ENCODE measurements at places on chromosomes 4 and X.
A peak's percentile ranks its signal among the peaks of the same experiment; 100 is the strongest.

GRCh38 chrX:9087271-9088040 is 53.5 kb upstream of the FAM9B start:
- no peak for DNase-seq

- no peak for DNase-seq
Observed at GRCh38 chrX:53587795-53588420, 98.6 kb downstream of the HUWE1 start.

DNA sequence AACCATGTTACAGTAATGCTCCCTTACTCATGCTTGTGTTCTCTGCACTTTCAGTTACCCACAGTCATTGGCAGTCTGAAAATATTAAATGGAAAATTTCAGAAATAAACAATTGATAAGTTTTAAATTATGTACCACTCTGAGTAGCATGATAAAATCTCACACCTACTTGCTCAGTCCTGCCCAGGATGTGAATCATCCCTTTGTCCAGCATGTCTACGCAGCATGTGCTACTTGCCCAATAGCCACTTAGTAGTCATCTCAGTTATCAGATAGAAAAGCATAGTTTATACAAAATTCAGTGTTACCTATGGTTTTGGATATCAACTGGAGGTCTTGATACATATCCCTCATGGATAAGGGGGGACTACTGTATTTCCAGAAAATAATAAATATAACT is 577.1 kb downstream of the GALNTL6 start:
- DNase-seq, result no peak

DNA sequence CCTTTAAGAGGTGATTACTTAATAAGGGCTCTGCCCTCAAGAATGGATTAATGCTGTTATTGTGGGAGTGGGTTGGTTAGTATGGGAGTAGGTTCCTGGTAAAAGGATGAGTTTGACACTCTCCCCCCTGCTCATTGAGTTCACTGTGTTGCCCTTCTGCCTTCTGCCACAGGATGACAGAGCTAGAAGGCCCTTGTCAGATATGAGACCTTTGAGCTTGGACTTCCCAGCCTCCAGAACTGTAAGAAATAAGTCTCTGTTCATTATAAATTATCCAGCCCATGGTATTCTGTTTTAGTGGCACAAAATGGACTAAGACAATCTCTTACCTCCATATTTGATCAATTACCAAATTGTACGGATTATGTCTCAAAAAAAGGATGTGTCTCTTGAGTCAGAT is 114.3 kb upstream of the NAP1L5 start:
- no peak for DNase-seq

DNA sequence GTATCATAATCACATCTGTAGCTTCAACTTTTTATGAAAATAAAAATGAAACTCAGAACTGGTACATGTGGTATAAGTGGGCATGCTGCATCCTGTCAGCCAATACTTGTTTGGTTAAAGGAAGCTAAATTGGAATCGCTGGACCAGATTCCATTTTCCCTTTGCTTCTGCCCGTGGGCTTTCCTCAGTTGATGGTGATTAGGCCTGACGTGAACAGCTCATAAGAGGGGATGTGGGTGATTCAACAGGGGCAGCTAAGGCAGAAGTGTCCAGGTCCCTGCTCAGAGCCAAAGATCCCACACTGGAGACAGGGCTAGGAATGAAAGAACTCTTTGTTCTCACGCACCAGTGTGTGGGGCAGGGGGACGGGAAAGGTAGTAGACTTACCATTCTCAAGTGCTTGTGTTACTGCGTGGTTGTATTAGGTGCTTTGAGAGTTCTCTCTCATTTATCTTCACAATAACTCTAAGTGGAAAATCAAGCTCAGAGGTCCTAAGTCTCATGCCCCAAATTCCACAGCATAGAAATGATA is 63.2 kb upstream of the GUCY1A1 start:
- DNase-seq, result no peak

DNA sequence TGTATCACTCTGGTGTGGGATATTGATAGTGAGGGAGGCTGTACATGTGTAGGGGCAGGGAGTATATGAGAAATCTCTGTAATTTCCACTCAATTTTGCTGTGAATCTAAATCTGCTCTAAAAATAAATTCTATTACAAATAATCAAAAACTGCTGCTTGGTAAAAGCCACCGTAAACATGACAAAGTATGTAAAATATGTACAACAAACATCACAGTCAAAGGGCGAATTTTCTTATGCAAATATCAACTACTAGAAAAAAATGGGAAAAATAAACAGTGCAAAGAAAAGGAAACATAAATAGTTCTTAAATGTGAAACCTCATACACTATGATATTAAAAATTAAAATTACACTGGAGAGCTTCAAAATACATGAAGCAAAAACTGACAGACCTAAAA is 105.1 kb upstream of the DCLK2 start:
- DNase-seq, result no peak

- DNase-seq, result no peak
Observed at GRCh38 chr4:83604321-83604720, 68.4 kb downstream of the GPAT3 start.

- DNase-seq, result no peak
Observed at GRCh38 chrX:49211074-49211473, 11.1 kb upstream of the SYP start.

DNA sequence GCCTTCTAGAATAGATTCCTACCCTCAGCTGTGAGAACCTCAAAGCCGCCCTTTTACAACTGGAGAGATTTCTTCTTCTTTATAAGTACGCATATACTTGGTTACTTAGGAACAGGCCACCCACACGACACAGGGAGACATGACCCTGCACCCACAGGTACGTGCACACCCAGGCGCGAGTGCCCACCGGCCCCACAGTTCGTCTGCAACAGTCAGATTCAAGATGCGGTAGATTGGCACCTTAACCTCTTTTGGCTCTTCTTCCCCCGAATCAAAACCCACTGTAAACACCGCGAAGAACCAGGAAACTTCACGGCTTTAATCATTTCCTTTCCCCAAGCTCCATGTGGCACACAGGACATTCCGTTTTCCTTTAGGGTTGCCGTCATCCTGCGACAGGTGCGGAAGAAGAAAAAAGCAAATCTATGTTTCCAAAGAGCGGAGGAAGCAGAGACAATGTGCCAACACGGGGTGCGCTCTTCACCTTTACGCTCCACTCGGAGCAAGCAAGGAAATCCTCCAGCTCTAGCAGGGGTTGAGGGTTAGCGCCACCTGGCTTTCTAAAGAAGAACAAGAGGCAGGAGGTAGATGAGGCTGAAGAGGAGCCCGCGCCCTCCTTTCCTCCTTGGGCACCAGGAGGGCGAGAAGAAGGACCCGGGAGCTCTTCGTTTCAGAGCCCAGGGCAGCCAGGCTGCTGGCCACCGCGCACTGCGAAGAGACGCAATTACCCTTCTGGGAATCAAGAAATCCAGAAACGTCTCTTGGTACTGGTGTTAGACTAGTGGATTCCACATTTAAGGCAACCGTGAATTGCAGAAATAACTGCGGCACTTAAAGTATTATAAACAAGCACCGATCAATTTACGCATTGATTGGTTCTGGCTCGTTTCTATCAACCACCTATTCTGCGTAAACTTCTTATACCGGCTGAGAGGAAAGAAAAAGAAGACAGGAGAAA is 35.7 kb downstream of the HAND2 start:
- DNase-seq, result peak; percentile 81

- DNase-seq, result no peak
Observed at GRCh38 chr4:153223427-153223801, 19.2 kb downstream of the TRIM2 start.

- no peak for DNase-seq
Observed at GRCh38 chr4:117383468-117383867, 298.1 kb upstream of the TRAM1L1 start.

DNA sequence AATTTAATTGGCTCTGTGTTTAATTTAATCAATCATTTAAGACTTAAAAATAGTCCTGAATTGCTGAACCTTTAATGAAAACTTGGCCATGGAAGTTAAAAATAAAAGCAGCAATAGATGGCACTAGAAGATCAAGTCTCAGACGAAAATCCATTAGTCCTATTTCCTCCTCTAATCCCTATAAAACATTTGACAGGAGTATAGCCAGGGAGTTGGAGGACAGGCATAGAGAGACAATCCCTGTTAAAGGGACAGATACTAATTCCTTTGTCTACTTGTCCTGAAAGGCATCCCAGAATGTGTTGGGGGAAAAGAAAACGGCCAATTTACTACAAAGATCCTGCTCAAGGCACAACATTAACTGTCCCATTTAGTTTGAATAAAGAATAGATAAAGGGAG is 276.3 kb upstream of the TACR3 start:
- DNase-seq, result peak; percentile 6

DNA sequence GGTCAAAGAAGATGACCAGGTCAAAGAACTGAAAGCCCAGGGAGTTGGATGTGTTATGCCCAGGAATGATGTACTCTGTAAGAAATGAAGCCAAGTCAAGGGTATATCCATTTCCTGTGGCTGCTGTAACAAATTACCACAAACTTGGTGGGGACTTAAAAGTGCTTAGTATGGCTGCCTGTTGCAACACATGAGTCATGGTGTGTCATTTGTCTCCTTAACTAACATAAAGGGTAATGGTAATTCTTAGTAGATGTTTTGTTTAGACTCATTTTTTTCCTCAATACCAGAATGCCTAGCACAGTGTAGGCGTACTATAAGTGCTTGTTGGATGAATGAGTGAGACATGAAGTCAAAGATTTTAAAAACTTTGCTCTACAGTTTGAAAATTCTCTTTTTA is 45.7 kb downstream of the SYTL5 start:
- peak; percentile 35 for DNase-seq

GRCh38 chr4:170025523-170026252 is 507 bp downstream of the MFAP3L start:
- DNase-seq, result no peak

DNA sequence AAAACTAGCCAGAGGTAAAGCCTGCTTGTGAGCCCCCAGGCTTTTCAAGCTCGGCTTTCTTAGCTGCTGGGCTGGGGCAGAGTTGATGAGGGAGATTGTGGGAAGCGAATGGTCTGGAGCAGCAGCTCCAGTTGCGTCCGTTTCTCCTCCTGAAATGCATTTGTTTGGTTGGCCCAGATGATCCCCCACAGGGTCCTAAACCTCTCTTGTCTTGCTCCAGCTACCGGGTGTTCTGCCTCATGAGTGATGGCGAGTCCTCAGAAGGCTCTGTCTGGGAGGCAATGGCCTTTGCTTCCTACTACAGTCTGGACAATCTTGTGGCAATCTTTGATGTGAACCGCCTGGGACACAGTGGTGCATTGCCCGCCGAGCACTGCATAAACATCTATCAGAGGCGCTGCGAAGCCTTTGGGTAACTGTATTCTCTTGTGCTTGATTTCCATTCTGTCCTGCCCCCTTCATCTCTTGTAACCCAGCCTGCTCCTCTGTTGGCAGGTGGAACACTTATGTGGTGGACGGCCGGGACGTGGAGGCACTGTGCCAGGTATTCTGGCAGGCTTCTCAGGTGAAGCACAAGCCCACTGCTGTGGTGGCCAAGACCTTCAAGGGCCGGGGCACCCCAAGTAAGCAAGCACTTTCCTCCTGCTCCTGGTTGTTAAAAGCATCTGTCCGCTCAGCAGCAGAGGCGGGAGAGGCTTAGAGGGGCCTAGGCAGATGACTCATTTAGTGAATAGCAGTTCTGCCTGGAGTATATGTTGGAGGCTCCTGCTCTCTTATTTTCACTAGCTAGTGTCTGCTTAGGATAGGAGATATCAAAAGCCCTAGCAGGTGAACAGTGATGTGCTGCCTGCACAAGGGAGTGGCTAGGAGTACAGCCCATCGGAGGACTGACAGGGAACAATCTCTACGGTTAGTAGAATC is 15.3 kb downstream of the TKTL1 start:
- no peak for DNase-seq

DNA sequence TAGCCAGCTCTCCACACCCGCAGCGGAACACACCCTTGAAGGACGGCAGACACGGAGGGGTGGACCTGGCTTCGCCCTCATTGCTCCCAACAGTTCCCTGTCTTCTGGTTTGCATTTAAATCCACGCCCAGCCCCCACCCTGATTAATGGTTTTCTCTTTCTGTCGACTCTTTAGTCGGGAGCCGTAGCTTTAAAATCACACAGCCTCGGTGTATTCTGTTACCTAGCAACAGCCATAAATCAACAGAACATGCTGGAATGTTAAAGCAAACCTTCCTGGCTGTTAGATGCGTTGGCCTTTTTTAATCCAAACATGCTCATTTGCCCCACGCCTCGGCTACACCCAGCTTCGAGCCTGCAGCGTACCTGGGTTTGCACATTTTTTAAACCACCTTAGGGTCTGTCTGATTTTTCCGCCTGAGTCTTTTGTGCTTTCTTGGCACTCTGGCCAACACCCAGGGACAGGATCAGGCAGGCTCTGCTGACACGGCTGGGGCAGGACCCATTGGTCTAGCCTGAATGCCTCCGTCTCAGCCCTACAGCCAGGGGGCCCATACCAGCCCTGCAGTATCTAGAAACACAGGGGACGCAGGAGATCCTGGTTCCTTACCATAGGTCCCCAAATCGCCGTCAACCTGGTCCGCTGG is 21.4 kb upstream of the PPP2R2C start:
- no peak for DNase-seq

GRCh38 chr4:161428180-161428965 is 735.4 kb downstream of the FSTL5 start:
- DNase-seq, result no peak

- DNase-seq, result no peak
Observed at GRCh38 chr4:9893329-9894108, 112.1 kb downstream of the DRD5 start.

DNA sequence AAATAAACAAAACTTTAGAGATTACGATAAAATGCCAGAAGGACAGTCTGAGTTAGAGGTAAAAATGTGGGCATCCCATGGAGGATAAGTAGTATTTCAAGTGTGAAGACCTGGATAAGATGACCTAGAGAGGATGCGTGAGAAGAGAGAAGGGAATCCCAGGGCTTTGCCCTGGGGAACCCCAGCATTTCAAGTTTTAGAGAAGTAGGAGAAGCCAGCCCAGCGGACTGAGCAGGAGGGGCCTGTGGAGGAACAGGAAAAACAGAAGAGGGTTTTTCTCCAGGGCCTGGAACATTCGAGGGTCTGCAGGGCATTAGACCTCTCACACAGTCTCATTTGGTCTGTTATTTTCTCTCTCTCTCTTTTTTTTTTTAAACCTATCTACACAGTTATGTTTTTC is 2.9 kb upstream of the CFP start:
- no peak for DNase-seq

GRCh38 chrX:120660637-120661036 is 30.8 kb upstream of the C1GALT1C1 start:
- peak; percentile 43 for DNase-seq

DNA sequence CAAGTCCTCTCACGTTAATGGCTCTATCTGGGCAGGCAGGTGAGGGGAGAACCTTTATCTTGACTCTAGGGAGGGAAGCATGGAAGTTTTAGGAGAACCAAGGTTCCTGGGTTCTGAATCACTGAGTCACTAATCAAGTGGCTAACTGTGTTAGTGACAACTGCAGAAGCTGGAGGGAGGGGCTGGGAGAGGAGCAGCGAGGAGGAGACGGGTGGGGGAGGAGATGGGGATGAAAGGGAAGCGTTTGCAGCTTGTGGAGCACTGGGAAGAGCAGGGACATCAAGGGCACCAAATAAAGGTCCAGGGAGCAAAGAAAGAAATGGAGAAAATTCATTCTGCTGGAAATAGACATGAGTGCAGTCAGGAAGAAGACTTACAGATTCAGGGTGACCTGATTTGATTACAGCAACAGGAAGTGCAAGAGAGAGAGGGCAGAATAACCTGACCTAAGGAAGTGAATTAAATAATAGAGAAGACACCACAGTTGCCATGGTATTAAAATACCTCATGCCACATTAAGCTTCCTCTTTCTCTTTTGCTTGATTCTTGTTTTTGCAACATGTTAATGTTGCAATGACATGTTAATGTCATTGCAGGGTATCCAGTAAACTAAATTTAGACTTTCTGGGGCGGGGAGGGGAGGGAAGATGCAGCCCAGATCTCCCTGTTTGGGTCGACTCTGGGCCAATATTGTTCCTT is 4.5 kb upstream of the SETD7 start:
- no peak for DNase-seq

GRCh38 chr4:179130122-179130714 is 1688.0 kb upstream of the AGA start:
- DNase-seq, result no peak

Data from LoVo (cell line).